ENCODE measurements at places on chromosomes 2 and 18.

DNA sequence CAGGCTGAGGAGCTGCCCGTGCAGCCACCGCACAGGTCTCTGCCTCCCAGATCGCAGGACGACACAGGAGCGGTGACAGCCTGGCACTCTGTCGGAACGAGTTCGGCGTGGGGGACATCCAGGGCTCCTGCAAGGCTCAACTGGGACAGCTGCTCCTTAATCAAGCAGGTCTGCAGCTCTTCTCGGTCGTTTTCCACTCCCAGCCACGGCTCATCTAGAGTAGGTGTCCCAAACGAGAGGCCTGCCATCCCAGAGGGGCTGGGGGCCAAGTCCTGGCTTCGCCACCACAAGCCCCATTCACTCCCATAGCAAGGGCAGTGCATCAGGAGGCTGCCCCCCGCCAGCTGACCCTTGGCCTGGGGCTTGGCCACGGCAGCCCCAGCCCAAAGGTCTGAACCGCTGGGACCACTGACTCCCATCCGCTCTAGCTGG, 22.5 kb downstream of the PASK start:
- no peak for DNase-seq

- peak; percentile 49 for DNase-seq
These were observed 100.8 kb upstream of the ATP5MC3 start for GRCh38 chr2:175282300-175282699.

GRCh38 chr2:235634435-235635158, 140.8 kb downstream of the AGAP1 start:
- no peak for DNase-seq

- DNase-seq, result no peak
These were observed 68.4 kb downstream of the KIAA2012 start for GRCh38 chr2:202141329-202141947.

- no peak for DNase-seq
These were observed 1.7 kb downstream of the TUBB6 start for GRCh38 chr18:12309683-12310198.
